ENCODE measurements at places on chromosomes 11 and 22.

GRCh38 chr11:64096835-64097234 lies 61.1 kb downstream of the FLRT1 start:
- DNase-seq: no peak

DNA sequence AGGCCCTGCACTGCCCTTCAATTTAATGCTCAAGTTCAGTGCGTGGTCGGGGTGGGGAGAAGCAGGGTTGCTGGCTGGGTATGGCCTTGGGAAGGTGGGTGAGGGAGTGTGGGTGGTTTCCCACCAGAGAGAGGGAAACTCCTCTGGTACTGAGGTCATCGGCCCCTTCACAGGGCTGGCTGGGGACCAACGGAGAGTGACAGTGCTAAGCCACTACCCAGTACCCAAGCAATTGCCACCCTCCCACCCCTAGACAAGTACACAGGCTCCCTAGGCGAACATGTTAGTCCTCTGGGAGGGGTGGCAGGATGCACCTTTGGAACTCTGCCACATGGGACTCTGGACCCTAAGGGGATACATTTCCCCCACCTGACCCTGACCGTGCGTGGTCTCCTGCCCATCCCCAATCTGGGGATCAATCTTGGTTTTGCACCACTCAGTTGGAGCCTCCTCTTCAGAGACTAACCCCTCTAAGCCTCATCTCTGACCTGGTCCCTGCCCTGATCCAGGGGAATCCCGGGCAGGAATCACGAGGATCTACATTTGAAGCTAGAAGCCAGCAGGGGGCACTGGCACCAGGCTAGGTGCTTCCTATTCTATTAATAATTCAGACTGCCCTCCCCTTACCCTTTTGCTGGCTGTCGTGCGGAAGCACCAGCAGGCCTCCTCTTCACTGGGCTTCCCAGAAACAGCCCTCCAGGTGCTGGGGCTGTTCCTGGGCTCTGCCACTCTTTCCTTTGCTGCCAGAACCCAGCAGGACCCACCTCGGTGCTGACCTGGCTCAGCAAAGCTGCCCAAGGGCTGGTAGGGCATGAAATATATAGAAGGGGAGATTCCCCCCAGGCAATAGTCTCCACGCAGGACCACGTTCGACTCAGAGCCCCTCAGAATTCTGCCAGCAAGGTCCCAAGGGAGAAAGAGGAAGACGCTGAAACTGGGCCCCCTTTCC lies 377.7 kb downstream of the TENM4 start:
- DNase-seq: no peak

DNA sequence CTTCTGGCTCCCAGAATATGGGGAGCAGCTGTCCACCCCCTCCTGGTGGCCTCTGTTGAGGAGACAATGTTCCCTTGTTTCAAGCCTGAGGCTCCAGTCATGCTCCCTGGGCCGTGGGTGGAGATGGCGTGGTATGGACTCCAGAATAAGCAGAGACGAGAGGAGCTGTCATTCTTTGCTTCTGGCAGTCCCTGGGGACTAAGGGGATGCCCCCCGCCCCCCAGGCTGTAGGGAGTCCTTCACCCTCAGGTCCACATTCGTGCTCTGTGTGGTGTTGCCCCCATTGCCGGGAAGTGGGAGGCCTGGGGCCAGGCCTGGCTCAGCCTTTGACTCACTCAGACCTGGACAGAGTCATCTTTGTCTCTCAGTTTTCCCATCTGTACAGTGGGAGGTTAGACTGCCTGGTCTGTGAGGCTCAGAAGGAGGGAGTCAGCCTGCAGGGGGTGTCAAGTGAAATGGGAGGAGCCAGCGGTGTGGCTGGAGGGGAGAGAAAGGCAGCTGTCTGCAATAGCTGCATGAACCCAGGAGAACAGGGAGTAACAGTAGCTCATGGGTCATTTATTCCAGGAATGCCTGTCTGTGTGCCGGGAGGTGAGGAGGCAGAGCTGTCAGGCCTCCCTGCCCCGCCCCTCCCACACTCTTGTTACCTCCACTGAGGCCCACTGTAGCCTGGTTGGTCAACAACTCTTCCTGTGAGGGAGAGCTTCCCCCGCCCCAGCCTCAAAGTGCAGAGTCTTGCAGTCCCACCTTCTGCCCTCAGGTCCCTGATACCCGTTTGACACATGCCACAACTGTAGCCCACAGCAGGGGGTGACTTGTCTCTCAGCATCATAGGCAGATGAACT lies 6.3 kb downstream of the ARHGEF17 start:
- DNase-seq: no peak

DNA sequence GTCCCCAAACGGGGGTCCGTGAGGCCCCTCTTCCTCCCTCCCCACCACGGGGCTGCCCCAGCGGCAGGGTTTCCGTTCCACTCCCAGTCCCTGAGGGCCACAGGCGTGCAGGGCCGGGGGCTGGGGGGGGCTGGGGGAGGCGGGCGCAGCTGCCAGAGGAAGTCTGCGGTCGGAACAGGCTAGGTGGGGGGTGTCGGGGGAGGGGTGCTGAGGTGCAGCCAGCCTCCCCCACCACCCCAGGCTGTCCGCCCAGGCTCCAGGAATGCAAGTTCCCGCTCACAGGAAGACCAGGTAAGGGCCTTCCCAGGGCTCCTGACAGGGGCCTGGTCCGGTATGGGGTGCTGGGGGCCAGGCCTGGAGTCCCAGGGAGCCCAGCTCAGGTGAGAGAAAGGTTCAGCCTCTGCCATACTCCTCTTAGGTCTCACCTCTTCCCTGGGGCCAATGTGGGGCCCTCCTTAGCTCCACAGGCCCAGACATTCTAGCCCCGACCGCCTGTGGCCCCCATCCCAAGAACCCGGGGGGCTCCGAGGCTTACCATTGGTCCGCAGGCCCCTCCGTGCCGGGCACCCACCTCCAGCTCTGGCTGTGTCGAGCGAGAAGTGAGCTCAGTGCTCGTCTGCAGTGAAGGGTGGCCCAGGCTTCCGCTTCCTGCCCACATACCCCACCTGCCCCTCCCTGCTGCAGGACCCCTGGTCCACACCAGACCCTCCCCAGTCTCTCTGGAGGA lies at the start of gene PTPRCAP:
Gene PTPRCAP, minus strand, starts transcription at position 601 of the 727 bp plus-strand sequence. Its CDS starts 63 bp downstream, at position 538.
- peak; percentile 55 for DNase-seq

GRCh38 chr22:42632096-42632495 lies 8.3 kb downstream of the ATP5MGL start:
- no peak for DNase-seq

DNA sequence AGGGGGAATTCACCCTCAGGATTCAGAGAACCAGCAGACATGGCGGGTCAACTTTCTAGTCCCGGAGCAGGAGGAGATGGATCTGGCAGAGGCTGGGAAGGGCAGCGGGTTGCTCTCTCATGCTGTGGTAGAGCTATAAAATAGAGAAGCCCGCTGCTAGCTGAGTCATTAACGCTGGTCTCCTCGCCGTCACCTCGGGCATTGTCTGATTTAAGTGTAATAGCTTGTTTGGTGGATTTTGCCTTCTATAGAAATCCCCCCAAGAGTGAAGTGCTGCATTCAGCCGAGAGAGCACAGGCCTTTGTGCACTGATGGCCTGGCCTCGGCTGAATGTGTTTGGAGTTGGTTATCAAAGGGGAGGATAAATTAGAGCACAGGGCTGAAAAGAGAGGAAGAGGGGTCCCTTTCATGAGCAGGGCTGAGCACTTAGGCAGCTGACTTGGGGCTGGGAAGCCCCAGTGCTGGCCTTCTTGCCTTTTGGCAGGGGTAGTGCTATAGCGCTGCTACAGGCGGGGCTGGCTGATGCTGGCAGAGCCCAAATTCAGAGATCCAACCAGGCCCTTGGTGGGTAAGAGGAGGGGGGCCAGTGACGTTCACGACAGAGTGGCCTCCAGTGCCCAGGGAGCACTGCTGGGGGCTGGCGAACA lies 161.1 kb upstream of the CADM1 start:
- no peak for DNase-seq

- no peak for DNase-seq
Observed at GRCh38 chr11:65547446-65548125, 10.6 kb downstream of the LTBP3 start.

DNA sequence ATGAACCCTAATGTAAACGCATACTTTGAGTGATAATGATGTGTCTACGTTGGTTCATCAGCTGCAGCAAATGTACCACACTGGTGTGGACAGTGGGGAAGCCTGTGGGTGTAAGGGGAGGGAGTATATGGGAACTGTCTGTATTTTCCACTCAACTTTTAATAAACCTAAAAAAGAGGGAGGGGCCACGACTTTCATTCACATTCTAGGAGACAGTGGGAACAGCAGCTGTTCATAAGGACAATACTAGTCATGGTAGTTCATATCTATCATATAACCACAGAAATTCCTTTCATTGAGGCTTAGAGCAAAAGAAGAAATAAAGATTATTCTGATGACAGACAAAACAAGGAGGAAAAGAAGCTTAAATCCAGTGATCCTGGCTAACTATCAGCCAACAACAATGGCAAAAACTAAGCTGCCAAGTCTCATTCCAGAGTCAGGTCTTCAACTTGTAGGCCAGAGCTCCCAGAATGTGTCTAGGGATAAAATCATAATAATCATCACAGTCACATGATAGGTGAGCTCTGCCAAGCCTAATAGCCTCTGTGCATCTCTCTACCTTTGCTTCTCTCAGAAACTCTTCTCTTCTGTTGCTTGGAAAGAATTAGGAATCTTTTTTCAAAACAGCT lies 59.4 kb upstream of the CHRM4 start:
- no peak for DNase-seq

DNA sequence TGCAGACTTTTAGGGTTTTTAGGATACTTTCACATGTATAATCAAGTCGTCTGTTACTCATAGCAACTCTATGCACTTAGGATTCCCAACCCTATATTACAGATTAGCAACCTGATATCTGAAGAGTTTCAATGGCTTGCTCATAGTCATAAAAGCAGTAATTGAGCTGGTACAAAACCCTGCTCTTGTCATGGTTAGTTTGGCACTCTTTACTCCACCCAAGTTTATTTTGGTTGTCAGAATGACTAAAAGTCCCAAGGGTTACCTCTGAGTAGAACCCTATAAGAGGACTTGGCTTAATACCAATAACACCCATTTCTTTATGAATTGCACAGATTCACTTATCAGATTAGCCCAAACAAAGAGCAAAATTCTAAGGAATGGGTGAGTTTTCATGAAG lies 550.6 kb downstream of the SOX6 start:
- no peak for DNase-seq

DNA sequence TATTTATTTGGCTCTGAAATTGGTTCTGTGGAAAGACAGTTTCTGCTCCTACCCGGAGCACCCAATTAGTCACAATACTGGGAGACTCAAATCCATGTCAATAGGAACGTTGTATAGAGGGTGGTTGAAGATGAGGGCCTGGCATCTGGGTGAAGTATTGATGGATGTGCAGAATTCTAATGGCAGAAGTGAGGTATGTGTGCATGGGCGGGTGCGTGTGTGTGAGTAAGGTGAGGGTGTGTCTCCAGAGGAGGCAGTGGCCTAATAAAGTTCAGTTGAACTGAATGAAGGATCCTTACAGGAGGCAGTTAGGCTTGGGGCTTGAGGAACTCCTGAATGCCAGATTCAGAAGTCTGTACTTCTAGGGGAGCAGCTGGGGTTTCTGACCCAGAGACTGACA lies 71.8 kb upstream of the B3GAT1 start:
- no peak for DNase-seq

DNA sequence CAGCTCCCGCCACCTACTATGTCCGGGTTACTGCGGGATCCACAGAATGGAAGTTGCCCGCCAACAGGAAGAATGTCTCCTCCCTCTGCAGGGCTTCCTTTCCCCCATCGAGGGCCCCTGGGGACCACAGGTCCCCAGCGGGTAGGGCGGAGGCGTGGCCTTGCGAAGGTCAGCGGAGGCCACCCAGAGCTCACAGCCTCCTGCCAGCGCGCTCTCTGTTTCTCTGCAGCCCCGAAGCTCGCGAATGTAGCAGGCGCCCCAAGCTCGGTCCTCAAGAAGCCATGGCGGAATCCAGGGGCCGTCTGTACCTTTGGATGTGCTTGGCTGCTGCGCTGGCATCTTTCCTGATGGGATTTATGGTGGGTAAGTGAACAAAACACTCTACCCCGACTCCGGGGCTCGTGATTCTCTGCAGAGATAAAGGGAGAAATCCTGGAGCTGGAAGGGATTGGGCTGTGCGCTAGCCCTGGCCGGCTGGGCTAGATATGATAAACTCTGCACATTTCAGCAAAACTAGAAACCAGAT lies at the start of gene NAALAD2:
Gene NAALAD2, plus strand, starts transcription at position 186 of the 526 bp plus-strand sequence. Its CDS starts 96 bp downstream, at position 282.
- DNase-seq: no peak

DNA sequence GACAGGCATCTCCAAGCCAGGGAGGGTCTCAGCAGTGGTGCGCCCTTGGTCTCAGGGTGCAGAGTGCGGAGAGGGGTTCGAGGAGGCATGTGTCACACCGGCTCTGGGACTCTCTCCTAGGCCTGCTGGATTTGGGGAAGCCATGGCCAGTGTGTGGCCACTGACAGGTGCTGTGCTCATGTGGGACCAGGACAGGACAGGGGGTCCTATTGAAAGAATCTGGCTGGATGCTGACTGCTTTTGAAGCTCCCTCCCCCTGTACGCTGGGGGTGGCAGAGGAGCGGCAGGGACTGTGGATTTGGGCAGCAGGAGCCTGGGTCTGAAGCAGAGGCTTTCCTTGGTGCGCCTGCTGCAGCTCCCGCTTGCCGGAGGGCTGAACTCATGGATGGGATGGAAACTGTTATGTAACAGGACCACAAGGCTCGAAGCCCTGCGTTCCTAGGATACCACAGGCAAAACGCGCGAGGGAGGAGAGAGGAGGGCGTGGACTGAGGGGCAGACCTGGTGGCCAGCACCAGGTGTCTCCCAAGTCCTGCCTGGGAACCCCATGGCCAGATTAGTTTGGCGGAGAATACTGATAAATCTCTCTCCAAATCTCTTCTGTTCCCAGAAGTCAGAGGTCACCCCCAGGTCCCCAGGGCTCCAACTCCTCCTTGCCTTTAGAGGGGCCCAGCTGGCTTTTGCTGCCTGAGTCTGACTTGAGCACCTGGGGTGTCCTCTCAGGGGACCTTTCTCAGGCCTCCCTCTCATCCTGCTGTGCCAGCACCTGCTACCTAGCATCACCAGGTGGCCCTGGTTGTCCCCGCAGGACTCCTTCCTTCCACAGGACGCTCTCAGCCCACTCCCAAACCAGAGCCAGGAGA lies 13.8 kb upstream of the TEF start:
- no peak for DNase-seq

DNA sequence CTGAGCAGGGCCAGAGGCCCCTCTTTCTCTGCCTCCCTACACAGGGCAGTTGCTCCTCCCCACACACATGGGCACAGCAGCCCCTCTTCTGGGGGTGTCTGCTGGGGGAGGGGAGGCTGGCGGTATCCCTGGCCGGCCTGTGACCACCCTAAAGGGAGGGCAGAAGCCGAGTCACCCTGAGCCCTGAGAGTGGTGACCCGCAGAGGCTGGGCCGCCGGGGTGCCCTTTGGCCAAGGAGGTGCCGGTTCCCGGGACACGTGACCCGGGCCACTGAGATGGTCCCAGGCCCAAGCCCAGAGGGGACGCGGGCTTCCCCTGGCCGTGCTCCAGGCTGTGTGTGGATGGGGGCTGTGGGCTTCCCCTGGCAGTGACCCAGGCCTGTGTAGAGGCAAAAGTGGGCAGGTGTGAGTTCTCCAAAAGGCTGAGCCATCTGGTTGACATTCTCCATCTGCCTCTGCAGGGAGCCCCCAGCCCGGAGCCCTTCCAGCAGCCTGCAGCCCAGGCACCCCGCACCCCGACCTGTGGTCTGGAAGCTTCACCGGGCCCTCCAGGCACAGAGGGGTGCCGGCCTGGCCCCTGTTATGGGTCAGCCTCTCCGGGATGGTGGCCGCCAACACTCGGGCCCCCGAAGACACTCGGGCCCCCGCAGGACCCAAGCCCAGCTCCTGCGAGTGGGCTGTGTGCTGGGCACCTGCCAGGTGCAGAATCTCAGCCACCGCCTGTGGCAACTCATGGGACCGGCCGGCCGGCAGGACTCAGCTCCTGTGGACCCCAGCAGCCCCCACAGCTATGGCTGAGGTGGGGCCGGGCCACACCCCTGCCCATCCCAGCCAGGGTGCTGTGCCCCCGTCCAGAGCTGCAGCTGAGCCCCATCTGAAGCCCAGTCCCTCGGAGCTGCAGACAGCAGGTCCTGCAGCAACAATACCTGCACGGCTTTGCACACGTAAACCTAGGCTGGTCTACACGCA lies 1.0 kb downstream of the ADM2 start:
- no peak for DNase-seq
